Stimulated activated CD4-positive, alpha-beta T cell treated with anti-CD3 and anti-CD28 coated beads, TNF-alpha, amount 100 ng/mL, for 4 hours (primary cell): ENCODE measurements at places on chromosomes 7 and 10.
A peak's percentile ranks its signal among the peaks of the same experiment; 100 is the strongest.

DNA sequence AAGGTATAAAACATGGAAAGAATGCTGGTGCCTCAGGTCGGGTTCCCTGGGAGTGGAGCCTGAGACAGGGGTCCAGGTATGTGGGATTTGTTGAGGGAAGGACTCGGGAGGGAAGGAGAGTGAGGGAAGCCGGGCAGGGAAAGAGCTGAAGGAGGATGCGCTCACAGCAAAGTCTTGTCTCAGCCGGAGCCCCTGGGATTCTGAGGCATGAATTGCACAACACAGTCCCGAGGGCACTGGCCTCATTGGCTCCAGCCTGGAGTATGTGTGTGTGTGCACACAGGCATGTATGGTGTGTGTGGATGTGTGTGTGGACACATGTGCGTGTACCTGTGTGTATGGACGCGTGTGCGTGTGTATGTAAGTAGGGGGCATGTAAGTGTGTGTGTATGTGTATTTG, 87.4 kb downstream of the WDFY4 start:
- DNase-seq = no peak

GRCh38 chr10:87927091-87927490, 63.7 kb downstream of the PTEN start:
- no peak for DNase-seq

DNA sequence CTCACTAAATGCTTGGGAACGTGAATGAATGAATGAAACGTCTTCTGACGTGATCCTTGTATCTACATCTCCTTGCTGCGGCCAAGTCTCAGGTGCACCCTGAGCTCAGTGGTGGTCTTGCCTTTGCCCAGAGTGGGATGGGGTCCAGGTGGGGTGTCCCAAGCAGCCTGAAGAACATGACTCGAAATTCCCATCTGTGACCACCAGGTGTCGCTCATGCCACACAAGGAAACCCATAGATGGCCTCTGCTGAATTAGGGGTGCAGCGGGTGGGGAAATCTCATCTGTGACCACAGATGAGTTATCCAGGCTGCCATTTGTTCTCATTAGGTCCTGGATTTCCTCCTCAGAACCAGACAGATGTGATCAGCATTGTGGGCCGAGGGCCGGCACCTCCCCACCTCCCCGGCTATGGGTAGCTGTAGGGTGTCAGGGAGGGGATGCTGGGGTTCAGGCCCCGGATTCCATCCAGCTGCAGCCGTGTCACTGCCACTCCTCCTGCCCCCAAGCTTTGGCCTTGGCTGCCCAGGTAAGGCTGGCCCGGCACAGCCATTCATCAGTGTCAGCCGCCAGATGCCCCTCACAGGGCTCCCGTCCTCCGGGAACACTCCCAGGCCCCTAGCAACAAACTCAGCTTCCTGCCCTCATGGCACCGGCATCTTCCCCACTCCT, 21.0 kb upstream of the GNA12 start:
- peak; percentile 58 for DNase-seq

- no peak for DNase-seq
Observed at GRCh38 chr10:12705943-12706342, 295.6 kb downstream of the CCDC3 start.

DNA sequence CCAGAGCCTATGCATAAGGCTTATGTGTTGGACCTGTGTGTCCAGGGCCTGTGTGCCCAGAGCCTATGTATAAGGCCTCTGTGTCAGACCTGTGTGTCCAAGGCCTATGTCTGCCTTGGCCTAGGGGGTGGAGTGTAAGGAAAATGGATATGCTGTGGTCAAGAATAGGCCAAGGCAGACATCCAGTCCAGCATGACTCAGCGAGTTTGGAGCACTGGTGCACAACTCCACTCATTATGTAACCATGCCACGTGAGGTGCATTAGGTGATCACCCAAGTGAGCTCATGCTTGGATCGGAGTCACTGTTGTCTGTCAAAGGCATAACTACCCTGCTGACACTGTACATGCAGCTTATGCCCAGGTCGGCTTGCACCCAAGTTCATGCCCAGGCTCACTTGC, 238.9 kb downstream of the CACNA2D1 start:
- DNase-seq = no peak

GRCh38 chr10:91201213-91201996, 19.1 kb upstream of the PCGF5 start:
- peak; percentile 17 for DNase-seq

- no peak for DNase-seq
Observed at GRCh38 chr7:157797361-157797760, 460.6 kb downstream of the DNAJB6 start.

GRCh38 chr7:138720286-138720685, 19.1 kb upstream of the SVOPL start:
- DNase-seq = no peak

DNA sequence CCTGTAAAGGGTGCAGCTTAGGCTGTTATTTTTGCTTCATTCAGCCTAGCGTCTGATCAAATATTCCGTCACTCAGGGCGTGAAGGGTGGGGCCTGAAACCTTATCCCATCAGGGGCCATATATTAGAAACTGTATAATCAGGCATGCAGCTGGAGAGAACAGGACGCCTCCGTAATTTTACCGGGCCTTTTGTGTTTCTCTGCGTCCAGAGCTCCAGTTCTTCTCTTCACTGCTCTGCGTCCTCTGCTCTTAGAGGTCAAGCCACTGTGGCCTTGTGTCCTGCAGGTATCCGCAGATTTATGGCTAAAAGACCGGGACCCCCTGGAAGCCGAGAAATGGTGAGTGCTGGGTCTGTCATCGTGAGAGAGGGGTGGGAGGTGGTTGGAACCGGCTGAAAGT, at the start of gene ZNF735:
TSS of gene ZNF735 (plus strand) at position 301 of the 400 bp plus-strand sequence. CDS start at position 301, 0 bp downstream.
- DNase-seq = no peak

GRCh38 chr10:51269821-51270220, 195.5 kb downstream of the PRKG1 start:
- no peak for DNase-seq

DNA sequence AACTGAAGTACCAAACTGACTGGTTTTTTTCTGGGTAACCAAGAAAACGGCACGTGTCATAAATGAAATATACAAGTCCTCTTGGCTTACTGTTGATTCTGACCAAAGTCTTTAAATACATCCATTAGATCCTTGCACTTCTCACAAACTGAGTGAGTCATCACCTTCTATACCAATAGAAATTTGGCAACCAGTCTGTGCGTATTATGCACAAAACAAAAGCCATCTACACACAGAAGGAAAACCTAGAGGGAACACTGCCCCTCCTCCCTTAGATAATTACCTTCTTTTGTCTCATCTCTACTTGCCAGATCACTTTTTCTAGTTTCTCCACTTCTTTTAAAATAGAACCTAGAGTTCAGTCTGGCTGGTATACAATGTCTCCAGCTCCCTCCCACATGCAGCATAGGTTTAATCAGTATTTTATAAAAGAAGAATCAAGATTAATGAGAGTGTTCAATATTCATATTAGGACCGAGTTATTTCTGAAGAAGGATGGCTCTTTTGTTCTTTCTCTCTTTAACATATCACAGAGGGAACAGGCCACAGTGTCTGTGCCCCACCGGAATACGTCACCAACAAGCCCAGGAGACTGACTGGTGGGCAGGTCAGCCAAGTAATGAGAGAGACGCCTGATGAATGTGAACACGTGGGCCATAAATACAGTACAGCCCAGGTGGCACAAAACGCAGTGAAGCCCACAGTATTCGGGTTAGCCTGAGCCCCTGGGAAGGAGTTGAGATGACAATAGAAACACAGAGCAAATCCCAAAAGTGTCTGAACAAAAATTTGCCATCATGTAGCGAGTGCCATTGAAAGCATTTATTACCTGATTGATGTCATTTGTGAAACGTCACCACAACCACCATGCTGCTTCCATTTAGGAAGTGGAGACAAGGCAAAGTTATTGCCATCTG, 91.3 kb downstream of the KIAA1549 start:
- no peak for DNase-seq

DNA sequence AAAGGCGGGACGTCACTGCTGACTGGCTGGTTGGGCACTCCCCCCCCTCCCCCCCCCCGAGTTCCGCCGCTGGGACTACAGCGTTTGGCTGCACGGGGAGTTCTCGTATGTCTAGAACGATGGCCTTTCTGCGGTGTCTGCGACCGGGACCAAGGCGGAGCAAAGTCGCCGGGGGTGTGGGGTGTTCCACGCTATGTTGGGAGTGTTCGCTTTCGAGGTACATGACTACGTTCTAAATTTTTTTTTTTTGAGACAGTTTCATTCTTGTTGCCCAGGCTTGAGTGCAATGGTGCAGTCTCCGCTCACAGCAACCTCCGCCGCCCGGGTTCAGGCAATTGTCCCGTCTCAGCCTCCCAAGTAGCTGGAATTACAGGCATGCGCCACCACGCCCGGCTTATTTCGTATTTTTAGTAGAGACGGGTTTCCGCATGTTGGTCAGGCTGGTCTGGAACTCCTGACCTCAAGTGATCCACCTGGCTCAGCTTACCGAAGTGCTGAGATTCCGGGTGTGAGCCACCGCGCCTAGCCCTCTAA, 573 bp upstream of the IDI1 start:
- no peak for DNase-seq

GRCh38 chr7:158244873-158245723, 342.5 kb downstream of the PTPRN2 start:
- no peak for DNase-seq

DNA sequence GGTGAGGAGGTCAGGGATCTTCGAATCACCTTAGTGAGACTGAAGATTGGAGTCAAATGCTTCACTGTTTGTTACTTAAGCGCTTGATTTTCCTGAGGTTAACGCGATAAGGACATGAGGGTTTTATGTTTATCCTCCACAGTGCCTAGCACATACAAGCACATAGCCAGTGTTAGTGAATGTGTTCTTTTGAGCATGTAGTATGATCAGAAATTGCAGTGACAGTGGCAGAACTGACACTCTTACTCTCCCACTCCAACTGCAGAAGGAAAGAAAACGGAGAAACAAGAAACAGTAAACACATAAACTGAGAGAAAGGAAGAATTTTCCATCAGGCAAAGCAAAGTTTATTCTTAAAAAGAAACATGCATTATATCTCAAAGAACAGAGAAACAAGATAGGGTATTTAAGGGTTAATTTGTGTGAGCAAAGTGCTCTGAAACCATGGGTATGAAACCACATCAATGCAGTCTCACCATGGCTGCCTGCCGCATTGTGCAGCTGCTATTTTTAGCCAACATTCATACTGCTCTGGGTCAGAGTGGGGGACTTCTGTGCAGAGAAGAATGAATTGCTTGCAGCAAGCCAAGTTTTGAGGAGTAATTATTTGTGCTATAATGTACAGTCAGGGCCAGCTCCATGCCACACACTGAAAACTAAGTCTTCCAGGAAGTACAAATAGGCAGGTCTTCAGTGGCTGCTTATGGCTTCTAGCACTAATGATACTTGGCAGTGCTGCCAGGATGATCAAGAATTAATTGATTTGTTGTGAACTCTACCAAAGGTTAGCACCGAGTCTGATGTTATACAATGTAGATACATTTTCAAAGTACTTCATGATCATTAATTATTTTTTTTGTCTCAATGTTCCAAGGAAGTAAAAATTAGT, 152.0 kb downstream of the MACC1 start:
- no peak for DNase-seq

DNA sequence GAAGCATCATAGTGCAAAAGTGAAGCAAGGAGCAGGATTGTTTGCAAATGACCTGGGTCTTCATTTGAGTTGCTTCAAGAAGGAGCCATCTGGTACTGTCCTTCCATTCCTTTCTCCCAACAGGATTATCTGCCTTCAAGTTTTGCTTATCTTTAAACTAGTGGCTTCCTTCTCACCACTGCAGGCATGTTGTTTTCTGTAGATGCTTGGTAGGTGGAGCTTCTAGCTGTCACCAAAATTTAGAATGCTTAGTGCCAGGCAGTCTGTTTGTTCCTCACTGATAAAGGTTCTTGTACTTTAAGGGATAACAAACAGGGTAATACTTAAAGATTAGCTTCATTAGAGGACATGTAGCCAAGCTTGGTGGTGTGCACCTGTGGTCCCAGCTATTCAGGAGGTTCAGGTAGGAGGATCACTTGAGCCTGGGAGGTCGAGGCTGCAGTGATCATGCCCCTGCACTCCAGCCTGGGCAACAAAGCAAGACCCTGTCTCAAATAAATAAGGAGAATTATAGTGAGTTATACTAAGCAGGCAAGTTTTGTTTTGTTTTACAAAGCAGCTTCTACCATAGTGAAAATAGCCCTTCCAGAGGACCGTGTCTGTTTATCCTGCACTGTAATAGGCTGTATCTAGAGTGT, 5.7 kb downstream of the ARL5B start:
- DNase-seq = no peak

- DNase-seq = no peak
Observed at GRCh38 chr7:68074242-68074641, 1077.6 kb downstream of the TYW1 start.

- no peak for DNase-seq
Observed at GRCh38 chr7:3451701-3452100, 150.6 kb downstream of the SDK1 start.

GRCh38 chr7:128861957-128862570, 592 bp upstream of the ATP6V1F start:
- DNase-seq = no peak

DNA sequence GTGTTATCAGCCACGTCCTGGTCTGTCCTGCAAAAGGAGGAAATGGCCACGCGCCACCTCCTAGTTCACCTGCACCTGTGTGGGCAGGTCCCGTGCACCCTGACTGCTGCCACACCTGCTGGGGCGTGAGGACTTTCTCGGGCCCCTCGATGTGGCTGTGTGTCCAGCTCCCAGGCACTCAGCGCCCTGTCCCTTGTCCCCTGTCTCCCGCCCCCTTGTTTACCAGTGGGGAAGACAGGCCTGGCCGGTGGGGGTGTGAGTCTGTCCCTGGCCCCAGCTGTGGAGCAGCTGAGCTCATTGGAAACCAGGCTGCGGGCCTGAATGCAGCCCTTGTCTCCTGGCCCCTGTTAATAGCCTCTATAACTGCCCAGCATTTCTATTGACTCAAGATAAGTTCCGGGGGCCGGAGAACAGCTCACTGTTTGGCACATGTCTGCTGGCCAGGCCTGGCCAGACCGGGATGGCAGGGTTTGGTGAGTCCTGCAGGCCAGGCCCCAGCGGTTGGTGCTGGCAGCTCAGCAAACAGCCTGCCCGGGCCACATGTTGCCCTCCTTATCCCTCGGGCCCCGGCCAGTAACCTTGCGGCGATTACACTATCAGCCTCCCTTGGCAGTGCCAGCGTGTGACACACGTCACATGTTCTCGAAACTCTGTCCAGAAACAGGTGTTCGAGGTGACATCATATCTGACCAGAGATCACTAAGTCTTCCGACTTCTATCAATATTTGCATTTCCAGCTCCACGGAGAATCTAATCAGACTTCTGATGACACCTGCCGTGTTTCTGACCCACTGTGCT, 52.1 kb downstream of the FOXL3 start:
- DNase-seq = no peak

GRCh38 chr10:120479506-120479905, 22.5 kb downstream of the PLPP4 start:
- no peak for DNase-seq
